IPS DF 6.9 (cell line): ENCODE measurements at places on chromosomes 3 and 15.

GRCh38 chr3:151999936-152000335, 126.5 kb downstream of the SUCNR1 start:
- no peak for DNase-seq

GRCh38 chr15:47963265-47963664, 157.5 kb upstream of the SLC24A5 start:
- no peak for DNase-seq

- no peak for DNase-seq
Measured at GRCh38 chr3:113128386-113129015, 82.9 kb upstream of the BOC start.

- DNase-seq, result no peak
Measured at GRCh38 chr15:39388118-39388517, 192.8 kb upstream of the THBS1 start.

DNA sequence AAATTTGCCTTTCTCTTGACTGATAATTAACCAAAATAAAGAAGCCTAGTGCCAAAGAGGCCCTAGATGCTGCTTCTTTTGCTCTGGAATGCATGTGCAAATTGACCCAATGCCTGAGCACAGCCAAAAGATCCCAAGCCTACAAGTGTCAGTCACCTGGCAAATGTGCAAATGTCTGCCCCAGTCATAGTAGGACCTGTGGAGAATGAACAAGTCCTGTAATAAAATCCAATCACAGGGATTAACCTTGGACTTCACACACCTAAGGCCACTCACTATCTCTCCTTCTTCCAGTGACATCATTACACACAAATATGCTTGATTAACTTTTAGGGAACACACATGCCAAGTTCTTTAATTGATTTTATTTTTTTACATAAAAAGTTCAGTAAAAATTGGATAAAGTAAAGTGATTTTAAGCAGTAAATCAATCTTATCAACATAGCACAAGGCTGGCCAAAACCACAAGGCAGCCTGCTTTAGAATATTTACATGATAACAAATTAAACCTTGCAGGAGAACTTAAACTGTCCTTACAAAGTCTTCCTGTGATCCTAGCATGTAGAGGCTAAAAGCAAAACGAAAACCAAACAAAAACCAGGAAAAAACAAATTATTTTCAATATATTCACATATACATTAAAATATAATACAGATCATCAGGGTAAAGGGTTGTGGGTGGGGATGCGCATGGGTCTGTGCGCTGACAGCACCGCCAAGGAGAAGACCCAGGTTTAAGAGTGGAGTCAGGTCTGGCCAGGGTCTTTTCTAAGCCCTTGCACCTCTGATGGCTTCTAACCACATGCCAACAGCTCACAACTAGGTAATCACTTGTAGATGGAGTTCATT, 36.8 kb downstream of the NBEAL2 start:
- DNase-seq, result no peak

GRCh38 chr3:62696011-62696410, 179.2 kb downstream of the CADPS start:
- no peak for DNase-seq

DNA sequence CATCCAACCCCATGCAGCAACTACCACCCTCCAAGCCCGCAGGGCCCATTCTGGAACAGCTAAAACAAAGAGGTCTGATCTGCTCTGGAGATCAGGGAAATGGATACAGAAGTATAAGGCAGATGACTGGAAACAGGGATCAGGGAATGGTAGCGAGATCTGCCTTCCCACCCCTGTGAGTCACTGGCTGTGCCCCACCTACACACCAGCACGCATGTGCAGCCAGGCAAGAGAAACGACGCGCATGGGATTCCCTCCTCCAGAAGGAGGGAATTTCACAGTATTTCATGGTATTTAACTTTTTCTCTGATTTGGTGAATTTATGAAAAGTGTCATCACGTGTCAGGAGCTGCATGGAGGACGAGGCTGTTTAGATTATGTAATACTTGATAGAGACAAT, 116.7 kb downstream of the ARRDC4 start:
- no peak for DNase-seq

DNA sequence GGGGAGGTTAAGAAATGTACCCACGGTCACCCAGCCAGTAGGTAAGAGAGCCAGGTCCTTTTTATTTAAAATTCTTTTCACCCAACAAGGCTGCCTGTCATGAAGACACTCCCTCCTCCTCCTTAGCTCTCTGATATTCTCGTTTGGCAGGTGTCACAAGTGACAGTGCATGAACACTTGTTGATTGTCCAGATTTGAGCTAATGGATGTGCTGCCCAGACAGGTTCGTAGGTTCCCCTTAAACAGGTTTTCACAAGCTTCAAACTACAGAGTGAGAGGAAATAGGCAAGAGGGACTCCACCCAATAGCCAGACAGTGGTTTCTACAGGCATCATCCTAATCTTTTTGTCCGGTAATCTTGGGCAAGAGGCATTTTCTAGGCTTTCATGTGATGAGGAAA, 32.2 kb downstream of the ATP13A4 start:
- DNase-seq, result no peak

- DNase-seq, result no peak
Measured at GRCh38 chr3:167151636-167152035, 228.5 kb downstream of the ZBBX start.

DNA sequence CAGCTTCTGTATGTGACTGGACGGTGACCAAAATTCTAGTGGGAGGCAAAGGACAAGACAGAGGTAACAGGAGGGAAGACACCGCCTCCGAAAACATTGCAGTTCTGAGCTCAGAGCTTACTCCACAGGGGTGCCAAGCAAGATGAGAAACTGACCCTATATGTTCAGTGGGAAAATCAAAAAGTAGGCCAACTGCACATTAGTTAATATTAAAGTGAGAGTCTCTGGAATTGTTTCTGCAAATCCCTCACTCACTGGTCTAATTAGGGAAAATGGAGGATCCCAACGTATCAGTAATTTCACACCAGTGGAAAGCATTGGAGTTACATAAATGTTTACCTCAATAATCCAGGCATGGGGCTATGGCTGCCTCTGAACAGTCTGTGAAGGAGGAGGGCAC, 313.3 kb upstream of the KCNH8 start:
- DNase-seq, result no peak

DNA sequence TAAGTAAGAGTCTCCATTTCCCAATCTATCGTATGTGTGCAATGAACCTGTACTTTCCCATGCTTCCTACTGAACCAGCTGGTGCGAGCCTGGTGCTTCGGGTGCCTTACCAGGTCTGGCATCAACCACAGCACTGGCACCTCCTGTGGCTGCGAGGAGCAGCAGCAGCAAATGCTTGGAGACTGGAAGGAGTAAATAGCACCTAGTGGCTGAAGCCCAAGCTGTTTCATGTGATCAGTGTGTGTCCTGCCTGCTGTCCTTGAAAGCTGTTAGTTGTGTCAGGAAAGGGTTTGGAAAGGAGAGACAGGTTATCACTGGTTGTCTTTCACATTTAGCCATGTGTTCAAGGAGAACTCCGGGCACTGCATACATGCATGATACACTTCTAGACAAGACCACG, 31.8 kb downstream of the PCOLCE2 start:
- no peak for DNase-seq

DNA sequence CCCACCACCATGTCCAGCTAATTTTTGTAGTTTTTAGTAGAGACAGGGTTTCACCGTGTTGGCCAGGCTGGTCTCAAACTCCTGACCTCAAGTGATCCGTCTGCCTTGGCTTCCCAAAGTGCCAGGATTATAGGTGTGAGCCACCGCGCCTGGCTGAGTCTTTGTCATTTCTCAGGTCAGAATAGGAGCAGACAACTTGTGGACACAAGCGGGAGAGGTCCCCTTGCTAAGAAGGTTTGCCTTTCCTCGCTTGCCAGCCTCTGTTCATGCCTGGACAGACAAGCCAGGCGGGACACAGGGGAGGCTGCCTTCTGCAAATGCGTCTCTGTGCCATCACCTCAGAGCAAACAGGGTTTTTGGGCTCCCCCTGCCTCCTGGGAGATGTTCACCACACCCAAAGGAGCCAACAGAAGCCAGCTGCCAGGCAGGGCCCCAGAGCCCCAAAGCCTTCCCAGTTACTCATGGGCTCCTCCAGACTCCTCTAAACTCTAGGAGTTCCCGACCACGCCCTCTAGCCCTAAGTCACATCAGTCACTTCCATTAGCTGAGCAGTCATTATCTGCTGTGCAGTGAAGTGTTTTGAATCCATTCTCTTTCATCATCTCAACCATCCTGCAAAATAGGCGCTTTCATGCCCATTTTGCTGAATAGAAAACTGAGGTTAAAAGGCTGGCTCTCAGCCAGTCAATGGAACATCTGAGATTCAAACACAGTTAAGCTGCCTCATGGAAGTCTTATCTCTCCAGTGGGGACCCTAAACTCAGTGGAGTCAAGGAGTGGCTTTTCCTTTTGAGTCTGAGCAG, 245.0 kb downstream of the UACA start:
- DNase-seq, result no peak

DNA sequence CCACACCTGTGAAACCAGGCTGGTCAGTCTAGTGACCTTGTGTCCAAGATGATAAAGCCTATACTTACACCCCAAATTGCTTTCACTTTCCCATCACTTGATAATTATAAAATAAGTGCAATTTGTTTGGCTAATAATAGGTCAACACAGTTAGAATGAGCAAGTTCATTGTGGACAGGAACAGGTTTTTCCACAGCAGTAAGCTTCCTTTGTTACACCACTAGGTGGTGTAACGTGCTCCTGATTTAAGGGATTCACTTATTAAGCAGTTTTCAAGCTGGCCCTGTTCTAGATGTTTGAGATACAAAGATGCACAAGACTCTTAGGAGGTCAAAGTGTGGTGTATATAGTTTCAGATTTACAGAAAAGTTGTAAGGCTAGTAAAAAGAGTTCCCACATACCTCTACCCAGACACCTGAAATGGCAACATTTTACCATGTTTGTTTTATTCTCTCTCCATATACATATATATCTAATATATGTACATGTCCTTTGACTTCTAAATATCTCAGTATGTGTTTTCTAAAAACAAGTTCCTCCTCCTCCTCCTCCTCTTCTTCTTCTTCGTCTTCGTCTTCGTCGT, 6.8 kb upstream of the MFSD1 start:
- DNase-seq, result no peak

DNA sequence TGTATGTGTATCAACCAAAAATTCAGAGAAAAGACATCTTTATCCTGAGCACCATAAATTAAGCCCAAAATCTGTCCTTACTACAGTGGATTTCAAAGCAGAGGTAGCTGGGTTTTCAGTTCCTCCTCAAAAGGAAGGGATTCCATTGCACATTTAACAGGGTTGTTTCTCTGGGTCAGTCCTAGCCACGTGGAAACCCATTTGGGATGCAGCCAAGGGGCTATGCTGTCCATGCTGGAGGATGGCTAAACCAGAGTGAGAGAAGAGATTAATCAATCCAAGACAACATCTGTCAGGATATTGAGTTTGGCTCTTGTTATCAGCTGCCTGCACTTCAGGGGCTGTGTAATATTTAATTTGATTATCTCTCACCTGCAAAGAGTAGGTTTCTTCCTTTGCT, 28.1 kb downstream of the LSAMP start:
- no peak for DNase-seq

DNA sequence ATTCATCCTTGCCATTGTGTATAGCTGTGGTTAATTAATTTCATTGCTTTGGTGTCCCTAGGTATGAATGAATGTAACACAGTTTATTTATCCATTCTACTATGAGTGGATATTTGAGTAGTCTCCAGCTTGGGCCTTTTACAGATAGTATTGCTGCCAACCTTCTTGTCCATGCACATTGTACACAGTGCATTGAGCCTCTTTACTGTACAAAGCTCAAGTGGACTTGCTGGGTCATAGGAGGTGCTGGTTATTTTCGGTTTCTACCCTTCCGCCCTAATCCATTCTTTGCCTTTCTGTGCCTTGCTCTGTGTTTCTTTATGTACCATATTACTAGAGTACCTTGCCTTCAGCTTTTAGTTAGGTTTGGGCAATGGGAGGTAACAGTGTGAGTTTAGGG, 60.7 kb downstream of the DUT start:
- no peak for DNase-seq

- no peak for DNase-seq
Measured at GRCh38 chr15:69919816-69920215, 177.9 kb downstream of the TLE3 start.

GRCh38 chr3:33919312-33920120, 121.1 kb downstream of the PDCD6IP start:
- no peak for DNase-seq

- DNase-seq, result peak; percentile 2
Measured at GRCh38 chr3:37096288-37096687, 78.1 kb downstream of the LRRFIP2 start.

DNA sequence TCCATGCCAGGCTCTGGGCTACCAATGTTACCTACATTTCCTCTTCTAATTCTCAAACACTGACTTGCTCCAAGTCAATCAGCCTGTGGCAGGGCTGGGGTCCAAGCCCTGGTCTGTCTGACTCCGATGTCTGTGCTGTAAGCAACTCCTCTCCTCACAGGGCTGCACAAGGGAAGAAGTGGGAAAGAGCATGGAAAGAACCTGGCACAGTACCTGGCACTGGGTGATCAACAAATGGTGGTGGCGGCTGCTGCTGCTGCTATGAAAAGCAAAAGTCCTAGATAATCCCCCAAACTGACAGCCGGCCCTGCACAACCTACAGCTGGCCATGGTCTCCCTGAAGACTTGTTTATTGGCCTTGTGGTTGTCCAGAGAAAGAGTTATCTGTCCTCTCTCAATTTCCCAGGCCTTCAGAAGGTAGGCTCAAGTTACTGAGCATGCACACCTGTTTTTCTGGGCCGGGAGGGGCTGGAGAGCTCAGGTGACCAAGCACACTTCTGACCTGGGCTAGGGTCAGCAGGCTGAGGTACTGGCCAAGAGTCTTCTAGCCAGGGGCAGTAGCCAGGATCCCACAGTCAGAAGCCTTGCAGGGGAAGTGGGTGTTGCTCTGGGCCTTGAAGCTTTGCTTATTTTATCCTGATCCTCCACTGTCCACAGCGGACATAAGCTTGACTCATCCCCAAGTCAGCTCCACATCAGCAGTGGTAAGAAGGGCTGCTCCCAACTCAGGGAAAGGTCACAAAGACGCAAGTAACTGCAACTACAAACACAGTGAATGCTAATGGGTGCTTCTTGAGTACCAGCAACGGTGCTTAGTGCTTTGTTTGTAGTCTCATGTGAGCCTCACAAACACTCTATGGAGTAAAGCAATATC, 35.3 kb upstream of the KY start:
- no peak for DNase-seq

DNA sequence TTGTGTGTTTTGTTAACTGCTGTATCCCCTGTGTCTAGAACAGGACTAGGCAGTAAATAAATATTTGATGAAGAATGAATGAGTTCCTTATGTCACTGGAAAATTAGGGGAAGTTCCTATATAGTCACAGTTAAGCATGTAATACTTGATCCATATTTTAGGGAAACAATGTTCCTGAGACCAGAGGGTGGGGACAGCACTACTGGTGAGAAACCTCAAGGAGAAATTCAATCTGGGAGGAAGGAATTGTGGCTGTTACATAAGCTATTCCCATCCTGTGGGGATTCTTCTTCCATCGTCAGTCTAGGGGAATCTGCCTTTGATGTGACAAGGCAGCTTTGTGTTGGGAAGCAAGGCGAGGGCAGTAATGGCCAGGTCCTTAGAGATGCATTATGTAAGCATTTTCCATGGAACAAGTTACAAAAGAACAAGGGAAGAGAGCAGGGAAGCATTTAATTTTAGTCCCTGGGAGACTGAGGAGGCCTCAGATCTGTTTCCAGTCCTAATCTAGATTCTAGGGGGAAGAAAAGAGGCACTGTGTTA, 219.3 kb upstream of the TTC14 start:
- no peak for DNase-seq

- no peak for DNase-seq
Measured at GRCh38 chr15:66292571-66293418, 573 bp upstream of the DIS3L start.
